Omental fat pad (tissue), 4 donors: ENCODE measurements at places on chromosomes 3 and 15. TPM values are rescaled to one million over a fixed set of nuclear protein-coding genes. Genes with fewer than 3 reads are reported as not detected.

PRR23E gene
- total RNA-seq, result not detected

IL17RD gene
- 6.4 TPM for total RNA-seq

ARHGAP31 gene
- 35.4 TPM for total RNA-seq

WNT5A gene
- total RNA-seq, result 52.0 TPM

RHOV gene
- not detected for total RNA-seq

PLA2G4F gene
- total RNA-seq, result not detected
